Stimulated activated CD4-positive, alpha-beta T cell treated with anti-CD3 and anti-CD28 coated beads, Interleukin-4, amount 100 ng/mL, for 24 hours (primary cell): ENCODE measurements at places on chromosomes 13 and 19.
A peak's percentile ranks its signal among the peaks of the same experiment; 100 is the strongest.

DNA sequence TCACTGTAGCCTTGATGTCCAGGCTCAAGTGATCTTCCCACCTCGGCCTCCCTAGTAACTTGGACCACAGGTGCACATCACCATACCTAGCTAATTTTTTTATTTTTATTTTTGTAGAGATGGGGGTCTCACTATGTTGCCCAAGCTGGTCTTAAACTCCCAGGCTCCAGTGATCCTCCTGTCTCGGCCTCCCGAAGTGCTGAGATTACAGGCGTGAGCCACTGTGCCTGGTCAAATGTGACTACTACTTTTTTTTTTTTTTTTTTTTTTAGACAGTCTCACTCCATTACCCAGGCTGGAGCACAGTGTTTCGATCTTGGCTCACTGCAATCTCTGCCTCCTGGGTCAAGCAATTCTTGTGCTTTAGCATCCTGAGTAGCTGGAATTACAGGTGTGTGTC, 20.6 kb upstream of the COX7A1 start:
- no peak for DNase-seq

GRCh38 chr19:2332341-2333026, 4.0 kb downstream of the SPPL2B start:
- no peak for DNase-seq

- peak; percentile 94 for DNase-seq
Measured at GRCh38 chr19:1507763-1508506, 4.9 kb downstream of the ADAMTSL5 start.

DNA sequence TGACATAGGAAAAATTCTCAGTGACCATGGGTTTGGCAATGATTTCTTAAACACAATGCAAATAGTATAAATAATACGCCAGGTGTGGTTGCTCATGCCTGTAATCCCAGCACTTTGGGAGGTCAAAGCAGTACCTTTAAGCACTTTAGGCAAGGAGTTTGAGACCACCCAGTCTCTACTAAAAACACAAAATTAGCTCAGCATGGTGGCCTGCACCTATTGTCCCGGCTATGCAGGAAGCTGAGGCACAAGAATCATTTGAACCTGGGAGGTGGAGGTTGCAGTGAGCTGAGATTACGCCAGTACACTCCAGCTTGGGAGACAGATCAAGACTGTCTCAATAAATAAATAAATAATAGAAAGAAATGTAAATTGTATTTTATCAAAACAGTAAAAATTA, 356.5 kb upstream of the SLITRK6 start:
- no peak for DNase-seq

DNA sequence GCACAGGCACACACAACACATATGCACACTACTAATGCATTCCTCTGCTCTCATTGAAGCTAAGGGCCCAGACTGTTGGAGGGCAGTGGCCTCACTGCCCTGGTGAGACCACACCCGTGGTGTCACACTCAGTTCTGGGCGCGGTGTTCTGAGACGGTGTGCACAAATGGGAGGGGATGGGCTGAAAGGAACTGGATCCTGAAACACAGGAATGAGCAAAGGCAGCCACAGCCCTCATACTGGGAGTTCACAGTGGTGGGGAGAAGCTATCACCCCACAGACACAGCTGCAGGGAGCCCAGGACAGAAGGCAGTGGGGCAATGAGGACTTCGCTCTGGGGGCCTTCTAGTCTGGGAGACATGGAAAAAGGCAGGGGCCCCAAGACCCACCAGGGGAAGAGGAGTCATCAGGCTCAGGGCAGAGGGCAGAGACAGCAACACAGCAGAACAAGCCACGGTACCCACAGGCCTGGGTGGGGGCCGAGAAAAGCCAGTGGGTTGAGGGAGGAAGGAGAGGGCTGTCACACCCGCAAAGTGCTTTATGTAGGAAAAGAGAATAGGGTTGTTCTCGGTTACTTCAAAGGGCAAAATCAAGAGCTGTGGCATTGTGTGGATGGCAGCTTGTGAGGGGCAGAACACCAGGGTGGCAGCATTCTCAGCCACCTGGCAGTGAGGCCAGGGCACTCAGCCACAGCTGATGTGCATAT, 75.4 kb upstream of the GPR183 start:
- no peak for DNase-seq

DNA sequence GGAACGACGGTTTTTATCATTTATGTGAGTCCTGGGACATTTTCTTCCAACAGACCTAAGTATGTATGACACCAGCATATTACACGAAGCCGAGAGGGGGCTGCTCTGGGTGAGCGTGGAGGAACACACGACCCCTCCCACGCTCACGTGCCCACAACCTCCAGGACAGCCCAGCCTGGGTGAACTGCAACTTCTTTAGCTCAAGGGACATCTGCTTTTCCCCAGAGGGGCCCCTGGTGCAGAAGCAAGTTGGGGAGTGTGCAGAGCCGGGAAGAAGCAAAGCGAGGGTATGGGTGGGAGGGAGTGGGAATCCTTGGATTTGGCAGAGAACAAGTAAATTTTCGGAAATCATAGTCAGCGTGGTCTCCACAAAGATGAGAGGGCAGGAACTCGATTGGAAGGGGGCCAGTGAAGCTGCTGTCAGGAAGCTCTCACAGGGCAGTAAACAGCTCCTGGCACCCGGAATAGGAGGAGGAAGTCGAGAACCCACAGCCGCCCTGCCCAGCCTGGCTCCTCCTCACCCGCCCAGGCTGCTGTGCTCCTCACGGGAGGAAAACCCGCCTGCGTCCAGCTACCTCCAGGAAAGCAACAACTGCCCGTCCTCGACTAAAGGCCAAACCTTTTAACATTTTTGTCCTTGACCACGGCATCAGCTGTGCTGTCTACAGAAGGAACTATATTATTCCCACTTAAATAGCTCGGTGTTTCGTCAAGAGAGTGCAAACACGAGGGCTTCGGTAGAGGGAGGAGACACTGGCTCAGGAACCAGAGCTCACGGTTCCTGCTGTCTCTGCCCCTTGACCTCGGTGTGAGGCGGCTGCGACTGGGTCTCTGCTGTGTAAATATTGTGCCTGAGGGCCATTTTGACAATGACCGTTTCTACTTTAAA, 17.2 kb upstream of the CFAP97D2 start:
- no peak for DNase-seq

DNA sequence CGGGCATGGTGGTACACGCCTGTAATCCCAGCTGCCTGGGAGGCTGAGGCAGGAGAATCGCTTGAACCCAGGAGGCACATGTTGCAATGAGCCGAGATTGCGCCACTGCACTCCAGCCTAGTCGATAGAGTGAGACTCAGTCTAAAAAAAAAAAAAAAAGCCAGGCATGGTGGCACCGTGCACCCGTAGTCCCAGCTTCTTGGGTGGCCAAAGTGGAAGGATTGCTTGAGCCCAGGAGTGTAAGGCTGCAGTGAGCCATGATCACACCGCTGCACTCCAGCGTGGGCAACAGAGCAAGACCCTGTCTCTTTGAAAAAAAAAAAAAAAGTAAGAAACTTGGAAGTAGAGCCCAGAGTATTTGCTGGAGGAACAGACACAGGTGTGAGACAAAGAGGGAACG, 27.7 kb downstream of the CCDC8 start:
- DNase-seq: no peak

DNA sequence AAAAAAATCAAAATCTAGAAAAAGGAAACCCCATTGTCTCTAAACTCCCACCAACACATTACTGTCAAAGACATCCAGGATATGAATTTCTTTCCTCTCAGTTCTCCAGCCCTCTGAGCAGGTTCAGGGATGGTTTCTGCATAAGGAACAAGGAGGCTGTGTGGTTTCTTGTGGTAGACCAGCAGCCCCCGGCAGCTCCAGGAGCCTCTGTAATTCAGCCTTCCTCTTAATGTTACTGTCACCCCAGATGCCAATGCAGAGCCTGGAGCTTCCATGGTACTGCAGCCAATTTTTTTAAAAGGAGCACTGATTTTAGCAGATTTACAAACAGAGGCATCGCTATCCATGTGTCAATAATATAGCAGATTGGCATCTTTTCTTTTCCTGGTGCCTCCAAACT, 100.6 kb upstream of the FAM216B start:
- no peak for DNase-seq

DNA sequence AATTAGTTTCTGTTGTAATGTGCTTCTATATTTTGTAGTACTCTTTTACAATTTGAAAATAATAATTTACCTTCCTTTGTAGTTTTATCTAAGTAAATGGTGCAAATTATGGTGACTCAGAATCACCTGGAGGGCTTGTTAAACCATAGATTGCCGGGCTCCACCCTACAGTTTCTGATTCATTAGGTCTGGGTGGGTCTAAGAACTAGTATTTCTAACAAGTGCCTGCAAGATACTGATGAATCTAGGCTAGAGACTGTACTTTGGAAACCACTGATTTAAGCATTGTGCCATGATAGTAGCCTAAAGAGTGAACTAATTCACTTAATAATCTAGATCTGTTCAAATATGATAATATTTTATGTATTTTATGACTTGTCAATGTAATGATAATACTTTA, 437.4 kb upstream of the SPRY2 start:
- DNase-seq: no peak

- no peak for DNase-seq
Measured at GRCh38 chr13:59880468-59880867, 283.3 kb downstream of the DIAPH3 start.

GRCh38 chr19:49149652-49150105, 5.5 kb downstream of the HRC start:
- no peak for DNase-seq

GRCh38 chr19:51450730-51451307, 7.4 kb downstream of the SIGLEC8 start:
- peak; percentile 62 for DNase-seq

- peak; percentile 78 for DNase-seq
Measured at GRCh38 chr19:18594096-18594823, 5.7 kb downstream of the REX1BD start.

DNA sequence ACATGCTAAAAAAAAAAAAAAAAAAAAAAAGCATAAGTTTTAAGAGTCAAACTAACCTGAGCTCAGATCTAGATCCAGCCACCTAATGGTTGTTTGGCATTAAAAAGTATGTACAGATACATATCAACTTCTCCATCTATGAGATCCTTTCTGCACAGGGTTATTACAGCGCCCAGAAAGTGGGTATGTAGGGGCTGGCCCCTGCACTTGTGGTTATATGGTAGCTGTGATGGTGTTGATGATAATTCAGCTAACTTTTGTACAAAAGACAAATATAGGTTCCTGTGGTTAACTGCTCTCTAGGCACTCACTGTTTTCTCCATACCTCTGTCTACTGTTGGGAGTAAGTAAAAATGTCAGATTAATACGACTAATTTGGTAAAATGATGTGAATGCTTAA, 81.7 kb downstream of the TNFRSF19 start:
- no peak for DNase-seq

- DNase-seq: no peak
Measured at GRCh38 chr19:16859626-16860025, 29.2 kb upstream of the F2RL3 start.

- no peak for DNase-seq
Measured at GRCh38 chr13:44274771-44275205, 98.8 kb upstream of the SERP2 start.

- no peak for DNase-seq
Measured at GRCh38 chr19:38974624-38975213, 823 bp downstream of the FBXO17 start.

- DNase-seq: no peak
Measured at GRCh38 chr13:97953376-97953970, at the start of gene IPO5. Gene IPO5, plus strand, starts transcription at chr13:97953675. Its CDS starts 23,022 bp downstream, at chr13:97976697.

GRCh38 chr13:59774491-59774971, 389.2 kb downstream of the DIAPH3 start:
- DNase-seq: no peak

GRCh38 chr19:3511506-3512251, 5.6 kb downstream of the FZR1 start:
- no peak for DNase-seq

DNA sequence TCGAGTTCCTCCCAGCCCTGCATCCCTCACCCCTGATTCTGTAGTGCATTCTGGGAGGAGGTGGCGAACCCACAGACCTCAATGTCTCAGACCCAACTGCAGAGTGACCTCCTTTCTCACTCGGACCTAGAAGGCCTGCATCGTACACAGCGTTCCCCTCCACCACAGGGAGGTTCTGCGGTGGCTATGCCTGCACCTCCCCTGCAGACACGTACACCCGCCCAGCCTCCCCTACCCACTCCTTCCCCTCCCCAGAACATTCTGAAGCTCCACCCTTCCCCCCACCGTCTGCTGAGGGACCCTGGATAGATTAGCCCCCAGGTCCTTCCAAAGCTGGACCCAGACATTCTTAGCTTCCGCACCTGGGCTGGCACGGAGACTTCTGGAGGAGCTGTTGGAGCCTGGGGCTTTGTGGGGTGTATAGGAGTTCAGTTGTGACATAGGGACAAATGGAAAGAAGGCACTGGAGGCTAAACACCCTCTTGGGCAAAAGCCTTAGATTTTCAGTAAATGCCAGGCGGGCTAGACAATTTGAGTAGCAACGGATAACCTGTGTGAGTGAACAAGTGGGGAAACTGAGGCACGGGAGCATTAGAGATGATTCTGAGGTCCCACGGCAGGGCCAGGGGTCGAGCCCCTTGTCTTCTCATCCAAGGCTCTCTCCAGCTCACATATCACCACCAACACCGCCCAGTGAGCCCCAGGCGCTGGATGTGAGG, 420 bp upstream of the FSD1 start:
- no peak for DNase-seq

GRCh38 chr13:76684336-76684735, 201.9 kb downstream of the KCTD12 start:
- DNase-seq: no peak

DNA sequence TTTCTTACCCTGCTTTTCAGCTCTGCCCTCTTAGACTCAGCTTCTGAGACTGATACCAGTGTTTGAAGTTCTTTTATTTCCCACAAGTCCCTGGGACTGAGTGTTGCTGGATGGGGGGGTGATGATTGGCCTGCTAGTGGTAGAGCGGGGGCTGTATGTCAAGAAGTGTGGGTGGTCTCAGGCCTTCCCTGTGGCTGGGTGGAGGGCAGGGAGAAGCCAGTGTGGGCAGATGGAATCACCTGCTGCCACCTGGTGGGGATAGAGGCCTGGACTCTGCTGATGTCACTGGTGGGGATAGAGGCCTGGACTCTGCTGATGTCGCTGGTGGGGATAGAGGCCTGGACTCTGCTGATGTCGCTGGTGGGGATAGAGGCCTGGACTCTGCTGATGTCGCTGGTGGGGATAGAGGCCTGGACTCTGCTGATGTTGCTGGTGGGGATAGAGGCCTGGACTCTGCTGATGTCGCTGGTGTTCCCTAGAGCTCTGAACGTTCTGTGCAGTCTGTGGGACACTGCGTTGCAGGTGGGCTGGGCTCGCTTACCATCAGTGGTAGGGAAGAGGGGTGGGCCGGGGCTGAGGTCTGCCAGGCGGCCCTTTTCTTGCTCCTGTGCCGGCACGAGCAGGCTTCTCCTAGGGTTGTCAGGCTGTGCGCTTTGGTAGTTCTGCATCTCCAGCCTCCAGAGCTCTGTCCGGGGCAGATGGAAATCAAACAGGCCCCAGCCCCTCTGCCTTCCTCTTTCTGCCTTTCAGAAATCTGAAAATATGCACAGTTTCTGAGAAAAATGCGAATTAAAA, 101.3 kb downstream of the ARHGEF7 start:
- DNase-seq: peak; percentile 44
